ENCODE measurements at places on chromosomes 6 and 20.

DNA sequence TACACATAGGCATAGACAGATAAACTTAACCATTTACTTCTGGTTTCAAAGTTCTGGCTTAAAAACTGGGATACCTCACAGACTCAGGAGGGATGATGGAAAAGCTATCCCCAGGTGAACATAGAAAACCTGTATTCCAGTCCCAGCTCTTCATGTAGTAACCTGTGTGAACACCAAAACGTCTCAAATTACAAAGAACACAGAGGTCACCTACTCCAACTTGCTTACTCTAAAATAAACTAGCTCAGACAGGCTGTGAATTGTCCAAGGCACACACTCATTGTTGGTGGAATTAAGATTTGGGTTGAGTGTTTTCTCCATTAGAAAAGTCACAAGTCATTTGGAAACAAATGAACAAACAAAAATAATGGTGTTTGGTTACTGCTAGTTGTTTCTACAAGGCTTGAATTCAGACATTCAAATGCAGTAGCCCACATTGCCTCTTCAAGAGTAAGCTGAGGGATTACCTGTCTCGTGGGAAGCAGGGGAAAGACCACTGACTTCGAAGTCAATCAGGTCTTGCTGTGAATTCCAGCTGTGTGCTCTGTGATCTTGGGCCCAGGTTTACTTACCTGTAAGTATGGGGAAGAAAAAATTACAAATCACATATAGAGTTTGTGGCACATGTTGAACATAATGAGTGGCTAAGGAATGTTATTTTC lies 48.2 kb upstream of the LRRC1 start:
- DNase-seq = no peak

DNA sequence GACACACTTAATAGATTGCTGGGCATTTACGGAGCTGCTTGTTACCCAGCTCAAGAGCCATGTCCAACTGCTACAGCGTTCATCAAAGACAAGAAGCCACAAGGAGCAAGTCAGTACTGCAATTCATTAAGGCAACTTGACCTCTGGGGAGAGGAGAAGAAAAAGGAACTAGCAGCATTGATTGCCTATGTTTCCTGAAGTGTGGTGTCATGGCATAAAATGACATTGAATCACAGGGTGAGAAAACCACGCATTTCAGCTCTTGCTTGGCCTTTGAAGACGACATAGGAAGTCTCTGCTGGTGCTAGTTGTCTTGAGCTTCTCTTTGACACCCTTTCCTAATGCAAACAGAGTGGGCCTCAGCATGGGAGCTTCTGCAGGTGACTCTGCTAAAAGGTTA lies 139.1 kb downstream of the CDH26 start:
- DNase-seq = no peak

GRCh38 chr20:21944227-21944626 lies 238.8 kb downstream of the PAX1 start:
- no peak for DNase-seq

DNA sequence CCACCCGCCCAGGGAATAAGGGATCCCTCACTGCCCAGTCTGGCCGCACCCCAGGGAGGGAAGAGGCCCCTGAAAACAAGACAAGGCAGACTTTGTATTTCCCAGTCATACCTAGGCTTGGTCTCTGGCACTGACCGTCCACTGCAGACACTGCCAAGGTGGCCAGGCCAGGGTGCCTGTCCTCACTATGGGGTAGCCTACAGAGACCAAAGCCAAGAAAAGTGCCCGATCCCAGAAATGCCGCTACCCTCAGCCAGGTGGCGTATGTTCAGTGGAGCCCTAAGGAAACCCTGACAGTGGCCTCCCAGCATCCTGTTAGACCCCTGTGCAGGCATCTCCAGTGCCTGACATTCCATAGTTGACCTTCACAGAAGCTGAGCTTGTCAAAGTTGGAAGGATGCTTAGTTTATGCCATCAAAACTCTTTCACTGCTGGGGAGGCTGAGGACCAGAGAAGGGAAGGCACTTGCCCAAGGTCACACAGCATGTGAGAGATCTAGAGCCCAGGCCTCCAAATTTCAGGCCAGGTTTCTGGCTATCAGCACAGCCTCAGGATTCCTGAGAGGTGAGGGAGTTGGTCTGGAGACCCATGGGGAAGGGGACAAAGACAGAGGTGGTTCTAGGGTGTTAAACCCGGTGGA lies 2.5 kb downstream of the SCRT2 start:
- no peak for DNase-seq

DNA sequence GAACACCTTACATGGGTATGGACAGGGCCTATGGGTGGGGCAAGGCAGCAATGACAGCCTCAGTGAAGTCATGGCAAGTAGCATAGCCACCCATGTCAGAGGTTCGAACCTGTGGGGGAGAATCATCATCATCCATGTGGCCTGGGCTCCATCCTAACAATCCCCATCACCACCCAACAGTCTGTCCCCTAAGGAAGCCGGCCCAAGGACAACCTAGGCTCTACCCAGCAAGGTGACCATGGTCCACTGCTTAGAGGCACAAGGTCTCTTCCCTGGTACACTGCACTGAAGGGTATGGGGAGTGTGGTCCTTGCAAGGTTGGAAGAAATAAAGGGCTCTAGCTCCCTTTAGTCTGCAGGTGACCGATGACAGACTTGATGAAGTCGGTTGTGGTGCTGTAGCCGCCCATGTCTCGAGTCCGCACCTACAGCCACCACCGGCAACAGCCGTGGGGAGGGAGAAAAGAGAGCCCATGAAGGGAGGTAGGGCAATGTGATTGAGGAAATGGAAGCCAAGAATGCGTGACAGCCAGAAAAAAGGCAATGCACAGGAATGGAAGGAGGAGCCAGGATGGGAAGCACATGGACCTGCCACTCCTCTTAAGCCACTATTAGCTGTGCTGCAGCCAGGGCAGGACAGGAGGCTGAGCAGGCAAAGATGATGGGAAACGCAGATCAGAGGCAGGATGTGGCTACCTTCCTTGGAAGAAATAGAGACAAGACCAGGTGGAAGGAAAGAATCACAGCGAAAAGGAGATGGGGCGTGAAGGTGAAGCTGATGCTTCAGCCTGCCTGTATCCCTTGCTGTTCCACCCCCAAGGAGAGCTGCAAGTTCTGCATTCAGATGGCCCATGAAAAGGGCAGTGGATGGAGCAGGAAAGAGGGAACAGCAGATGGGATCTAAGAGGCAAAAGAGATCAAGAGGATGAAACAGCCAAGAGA lies 5.3 kb downstream of the IDH3B start:
- no peak for DNase-seq

DNA sequence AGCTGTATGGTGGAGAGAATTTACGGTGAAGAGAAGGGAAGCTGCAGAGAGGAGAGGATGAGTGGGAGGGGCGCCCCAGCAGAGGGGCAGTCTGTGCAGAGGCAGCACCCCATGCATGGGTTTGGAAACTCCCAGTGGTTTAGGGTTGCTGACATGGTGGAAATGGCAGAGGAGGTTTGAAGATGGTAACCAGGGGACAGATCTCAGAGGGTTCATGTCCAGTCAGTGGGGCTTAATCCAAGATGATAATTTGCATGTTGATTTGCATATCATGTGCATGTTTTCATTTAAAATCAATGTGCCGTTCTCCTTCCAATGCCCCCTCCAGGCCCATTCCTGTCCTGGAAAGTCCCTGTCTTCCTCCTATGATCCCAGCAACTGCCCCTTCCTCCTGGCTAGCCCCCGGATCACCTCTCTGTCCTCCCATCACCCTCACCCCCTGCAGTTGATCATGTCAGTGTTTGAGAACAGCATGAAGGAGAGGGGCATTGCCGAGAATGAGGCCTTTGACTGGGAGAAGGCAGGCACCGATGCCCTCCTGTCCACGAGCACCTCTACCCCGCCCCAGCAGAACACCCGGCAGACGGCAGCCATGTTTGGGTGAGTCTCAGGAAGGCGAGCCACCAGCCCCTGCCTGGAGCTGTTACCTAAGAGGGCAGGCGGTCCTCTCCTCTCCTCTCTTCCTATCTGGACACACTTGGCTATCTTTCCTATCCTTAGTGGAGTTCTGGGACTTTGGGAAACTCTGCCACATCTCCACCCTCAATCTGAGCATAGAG lies 14.3 kb downstream of the TTBK1 start:
- DNase-seq = no peak

GRCh38 chr6:31592396-31592771 lies 422 bp downstream of the NCR3 start:
- no peak for DNase-seq

DNA sequence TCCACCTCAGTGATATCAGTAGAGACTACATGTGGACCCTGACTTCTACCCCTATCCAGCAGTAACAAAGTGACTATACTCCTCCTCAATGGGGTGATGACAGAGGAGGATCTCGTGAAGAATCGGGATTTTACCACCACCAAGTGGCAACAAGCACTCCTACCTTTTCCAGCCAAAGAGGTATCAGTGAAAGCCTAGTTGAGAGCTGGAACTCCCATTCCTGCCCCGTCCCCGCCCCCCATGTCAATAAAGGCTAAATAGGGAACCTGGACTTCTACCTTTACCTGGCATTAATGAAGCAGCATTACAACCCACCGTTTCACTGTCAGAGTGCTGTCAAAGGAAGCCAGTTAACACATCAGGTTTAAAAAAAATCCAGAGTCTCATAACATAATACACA lies 45.3 kb downstream of the RNF24 start:
- DNase-seq = no peak

- DNase-seq = no peak
Measured at GRCh38 chr20:36855241-36855657, 20.7 kb upstream of the TLDC2 start.

DNA sequence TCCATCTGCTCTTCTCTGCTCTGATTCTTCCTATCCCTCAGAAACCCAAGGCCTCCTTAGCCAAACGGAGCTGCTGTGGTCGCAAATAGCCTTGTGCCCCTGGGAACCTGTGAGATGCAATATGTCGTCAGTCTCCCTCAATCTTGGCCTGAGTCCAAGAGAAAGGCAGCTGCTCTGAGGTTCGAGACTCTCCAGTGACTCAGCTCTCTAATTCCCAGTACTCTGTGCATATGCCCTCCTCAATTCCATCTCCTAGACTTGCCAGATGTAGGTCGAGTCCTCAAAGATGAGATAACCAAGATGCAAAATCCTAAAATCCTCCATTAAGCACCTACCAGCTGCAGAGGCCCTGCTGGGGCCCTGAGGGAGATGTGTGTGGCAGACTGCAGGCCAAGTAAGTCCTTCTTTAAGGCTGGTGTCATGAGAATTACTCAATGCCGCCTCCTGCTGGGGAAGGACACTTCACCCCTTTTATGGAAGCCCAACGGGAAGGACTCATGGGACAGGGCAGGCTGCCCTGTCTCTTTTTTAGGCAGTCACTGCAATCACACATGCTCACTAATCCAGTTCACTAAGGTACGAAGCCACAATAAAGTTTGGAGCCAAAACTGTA lies 28.5 kb downstream of the C6orf15 start:
- no peak for DNase-seq
